H9 (cell line): ENCODE measurements at places on chromosomes 5 and 9.

DNA sequence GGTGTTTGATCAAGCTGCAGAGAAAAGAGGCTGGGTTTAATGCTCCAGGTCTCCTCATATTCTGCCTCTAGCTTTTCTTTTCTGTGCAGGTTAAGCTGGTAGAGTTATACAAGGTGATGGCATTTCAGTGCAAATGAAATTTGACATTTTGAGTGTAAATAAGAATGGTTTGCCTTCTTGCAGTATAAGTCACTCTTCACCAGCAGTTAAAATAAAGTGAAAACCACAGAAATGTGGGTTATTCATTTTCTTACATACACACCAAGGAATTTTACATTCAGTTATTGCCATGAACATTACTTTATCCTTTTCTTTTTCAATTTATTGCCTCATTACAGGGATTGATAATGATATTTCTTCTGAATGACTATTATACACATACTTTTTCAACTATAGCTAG lies 337.5 kb upstream of the PCSK5 start:
- DNase-seq: no peak

DNA sequence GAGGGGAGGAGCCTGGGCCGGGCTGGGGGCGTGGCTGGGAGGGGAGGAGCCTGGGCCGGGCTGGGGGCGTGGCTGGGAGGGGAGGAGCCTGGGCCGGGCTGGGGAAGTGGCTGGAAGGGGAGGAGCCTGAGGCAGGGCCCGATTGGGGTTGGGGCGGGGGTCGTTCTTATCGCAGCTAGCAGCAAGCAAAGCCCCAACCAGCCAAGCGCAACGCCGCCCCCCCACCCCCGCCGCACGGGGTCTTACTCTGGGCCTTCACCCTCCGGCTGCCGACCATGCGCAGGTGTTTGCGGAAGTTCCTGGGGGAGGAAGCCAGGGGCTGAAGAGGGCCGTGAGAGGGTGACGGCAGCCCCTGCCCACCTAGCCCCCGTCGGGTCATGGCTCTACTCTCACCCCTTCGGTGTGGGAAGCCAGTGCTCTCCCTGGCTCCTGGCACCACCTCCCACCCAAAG lies 5.0 kb downstream of the NSMF start:
- DNase-seq: peak; percentile 80

- DNase-seq: peak; percentile 46
Measured at GRCh38 chr5:112848116-112848811, 12.8 kb upstream of the SRP19 start.

- no peak for DNase-seq
Measured at GRCh38 chr9:18018661-18019060, 439.8 kb downstream of the SH3GL2 start.

GRCh38 chr9:15743512-15743911 lies 190.7 kb downstream of the CCDC171 start:
- no peak for DNase-seq

DNA sequence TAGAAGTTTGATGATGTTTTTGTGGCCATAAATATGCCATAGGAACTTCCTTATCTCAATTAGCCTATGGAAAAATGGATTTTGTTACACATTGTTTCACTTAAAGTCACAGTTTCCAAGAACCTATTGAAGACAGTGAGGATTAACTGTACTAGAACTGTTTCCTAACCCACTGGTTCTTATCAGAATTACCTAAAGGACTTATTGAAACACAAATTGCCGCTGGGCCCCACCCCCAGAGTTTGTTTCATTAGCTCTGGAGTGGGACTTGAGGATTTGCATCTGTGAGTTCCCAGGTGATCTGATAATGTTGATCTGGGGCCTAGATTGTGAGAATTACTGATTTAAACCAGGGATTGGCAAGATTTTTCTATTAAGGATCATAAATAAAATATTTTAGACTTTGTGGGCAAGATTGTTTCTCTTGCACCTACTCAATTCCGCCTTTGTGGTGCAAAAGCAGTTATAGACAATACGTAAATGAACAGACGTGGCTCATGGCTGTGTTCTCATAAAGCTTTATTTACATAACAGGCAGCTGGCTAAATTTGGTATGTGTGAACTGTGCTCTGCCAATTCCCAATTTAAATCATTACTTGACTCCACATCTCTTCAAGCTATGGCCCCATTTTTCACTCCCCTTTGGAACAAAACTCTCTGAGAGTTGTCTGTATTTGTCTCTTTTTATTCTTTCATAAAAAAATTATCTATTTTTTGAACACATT lies 9.3 kb downstream of the JAK2 start:
- no peak for DNase-seq

DNA sequence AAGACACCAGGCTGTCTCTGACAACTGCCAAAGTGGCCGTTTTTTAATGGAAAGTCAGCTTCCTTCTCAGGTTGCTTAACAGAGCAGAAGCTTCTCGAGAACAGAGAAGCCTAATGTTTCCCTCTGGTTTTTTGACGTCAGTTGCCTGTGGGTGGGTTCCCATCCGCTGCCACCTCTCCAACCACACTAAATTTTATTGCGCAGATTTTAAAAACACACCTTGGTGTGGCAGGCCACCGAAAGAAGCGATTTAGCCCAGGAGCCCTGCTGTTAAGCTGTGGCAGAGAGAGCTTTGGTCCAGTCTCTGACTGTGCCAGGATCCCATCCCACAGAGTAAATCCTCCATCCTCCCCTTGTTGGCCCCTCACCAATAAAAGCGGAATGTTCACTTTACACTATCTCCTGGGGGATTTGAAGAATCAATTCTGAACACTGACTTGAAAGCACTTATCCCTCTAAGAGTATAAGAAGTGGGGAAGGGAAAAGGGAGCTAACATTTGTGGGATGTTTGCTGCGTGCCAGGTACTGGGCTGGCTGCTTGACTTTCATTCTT lies 181.6 kb downstream of the AOPEP start:
- no peak for DNase-seq
